Vagina (tissue), 2 donors: ENCODE measurements at places on chromosomes 1 and 21.

DNA sequence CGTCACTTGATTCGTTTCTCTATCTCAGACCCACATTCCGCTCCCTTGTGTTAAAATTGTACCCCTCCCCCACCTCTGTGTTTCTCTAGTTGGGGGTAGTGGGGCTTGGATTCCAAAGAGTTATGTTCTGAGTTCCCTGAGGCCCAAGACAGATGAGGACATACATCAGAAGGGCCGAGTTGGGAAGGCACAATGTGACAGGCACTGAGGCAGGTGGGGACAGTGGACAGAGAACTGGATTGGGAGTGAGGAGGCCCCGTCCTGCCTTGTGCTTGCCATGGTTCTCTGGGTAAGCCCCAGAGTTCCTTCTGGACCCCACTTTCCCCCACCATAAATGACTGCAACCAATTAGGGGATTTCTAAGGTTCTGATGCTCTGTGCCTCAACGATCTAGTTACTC lies 80.5 kb upstream of the ETV3 start:
- no peak for DNase-seq

DNA sequence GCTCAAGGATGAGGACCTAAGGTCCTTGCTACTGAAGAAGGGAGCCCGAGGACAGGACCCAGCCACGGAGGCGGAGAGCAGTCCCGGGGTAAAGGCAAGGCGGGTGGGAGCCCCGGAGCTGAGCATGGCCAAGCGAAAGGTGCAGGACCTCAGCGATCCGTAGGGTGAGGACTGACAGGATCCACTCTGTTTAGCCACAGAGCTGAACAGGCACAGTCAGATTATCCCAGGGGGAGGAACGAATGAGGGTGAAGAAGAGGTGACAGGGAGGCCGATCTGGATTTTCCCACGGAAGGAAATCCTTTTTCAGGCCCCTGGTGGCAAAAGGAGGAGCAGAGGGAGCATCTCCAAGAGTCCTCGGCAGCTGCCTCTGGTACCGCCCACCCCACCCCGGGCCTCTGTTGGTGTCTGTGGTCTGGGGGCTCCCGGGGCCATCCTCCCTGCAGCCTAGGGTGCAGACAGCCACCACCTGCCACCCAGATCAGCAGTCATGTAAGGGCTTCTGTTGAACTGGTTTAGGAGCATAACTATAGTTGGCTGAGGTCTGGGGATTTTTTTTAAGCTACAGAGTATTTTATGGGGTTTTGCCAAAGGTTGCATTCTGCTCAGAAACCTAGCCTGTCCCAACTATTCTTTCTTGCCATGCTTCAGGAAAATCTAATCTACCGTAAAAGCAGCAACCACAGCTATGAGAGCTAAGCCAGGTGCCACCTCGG lies 32.3 kb upstream of the LBR start:
- DNase-seq, result no peak

DNA sequence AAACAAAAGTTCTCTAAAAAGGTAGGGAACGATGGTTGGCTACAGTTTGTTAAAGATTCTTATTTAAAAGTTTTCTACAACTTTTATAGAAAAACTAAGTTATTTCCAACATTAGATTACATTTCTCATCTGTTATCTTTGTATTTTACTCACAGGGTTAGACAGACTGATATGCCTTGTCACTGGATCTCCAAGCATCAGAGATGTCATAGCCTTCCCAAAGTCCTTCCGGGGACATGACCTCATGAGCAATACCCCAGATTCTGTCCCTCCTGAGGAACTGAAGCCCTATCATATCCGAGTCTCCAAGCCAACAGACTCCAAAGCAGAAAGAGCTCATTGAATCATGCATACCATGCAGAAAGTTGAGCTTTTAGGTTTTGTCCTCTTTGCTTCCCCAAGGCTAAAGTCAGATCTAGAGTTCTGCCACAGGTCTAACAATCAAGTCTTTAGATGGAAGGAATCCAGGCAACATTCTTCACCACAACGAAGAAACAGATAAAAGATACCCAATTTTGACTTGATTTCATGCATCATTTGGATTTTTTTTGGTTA lies 10.3 kb downstream of the GAS5 start:
- no peak for DNase-seq

DNA sequence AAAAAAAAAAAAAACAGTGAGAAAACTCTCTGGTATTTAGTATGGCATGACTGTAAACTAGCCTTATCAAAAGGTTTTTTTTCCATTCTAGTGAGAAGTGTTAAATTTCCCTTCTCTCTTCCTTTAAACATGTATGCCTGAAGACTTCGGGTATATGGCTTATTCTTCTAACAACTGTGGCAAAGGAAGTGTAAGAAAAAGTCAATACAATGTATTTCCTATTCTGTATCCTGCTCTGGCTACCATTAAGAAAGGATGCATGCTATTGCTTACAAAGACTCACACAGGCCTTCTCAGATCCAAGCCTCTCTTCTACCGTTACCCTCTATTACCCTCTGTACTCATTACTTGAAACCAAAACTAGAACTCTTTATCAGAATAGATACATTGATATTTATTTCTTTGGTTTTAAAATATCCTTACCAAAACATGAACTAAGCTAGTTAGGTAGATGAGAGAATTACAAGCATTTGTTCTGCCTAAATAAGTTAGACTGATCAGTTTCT lies 8.4 kb downstream of the CEPT1 start:
- DNase-seq, result no peak

GRCh38 chr1:6271554-6271953 lies 10.7 kb upstream of the GPR153 start:
- DNase-seq, result no peak

DNA sequence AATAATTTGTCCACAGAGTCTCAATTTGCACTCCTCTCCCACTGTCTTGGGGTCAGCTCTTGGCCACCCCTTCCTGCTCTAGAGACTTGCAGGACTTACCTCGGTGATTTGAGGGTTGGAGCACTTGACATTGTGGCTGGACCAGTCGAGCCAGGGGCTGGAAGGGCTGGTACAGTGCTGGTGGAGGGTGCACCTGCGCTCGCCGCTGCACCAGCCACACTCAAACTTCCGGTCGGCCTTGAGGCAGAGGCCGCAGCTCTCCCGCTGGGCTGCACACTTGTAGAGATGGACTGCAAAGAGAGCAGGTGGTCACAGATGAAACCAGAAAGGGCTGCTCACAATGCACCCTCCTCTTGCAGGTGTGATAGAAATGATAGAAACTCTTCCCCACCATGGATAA lies 165.0 kb downstream of the PLXNA2 start:
- DNase-seq, result no peak

DNA sequence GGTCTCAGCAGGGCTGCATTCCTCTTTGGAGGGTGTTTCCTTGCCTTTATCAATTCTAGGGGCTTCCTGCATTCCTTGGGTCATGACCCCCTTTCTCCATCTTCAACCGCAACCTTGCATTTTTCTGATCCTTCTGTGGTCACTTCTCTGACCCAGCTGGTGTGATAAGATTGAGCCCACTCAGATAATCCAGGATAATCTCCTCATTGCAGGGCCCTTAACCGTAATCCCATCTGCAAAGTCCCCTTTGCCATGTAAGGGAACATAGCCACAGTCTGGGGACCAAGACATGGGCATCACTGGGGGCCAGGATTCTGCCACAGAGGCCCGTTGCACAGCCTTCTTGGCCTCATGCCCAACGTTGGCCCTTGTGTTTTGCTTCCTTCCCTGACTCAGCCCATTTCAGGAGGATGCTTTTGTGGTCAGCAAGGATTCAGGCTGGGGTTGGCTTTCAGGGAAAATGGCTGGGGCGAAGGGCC lies 35.0 kb upstream of the IL19 start:
- DNase-seq, result no peak

- DNase-seq, result no peak
These were observed 496.1 kb downstream of the LRRIQ3 start for GRCh38 chr1:73701826-73702225.

- DNase-seq, result no peak
These were observed 14.8 kb upstream of the AK5 start for GRCh38 chr1:77267035-77267434.

DNA sequence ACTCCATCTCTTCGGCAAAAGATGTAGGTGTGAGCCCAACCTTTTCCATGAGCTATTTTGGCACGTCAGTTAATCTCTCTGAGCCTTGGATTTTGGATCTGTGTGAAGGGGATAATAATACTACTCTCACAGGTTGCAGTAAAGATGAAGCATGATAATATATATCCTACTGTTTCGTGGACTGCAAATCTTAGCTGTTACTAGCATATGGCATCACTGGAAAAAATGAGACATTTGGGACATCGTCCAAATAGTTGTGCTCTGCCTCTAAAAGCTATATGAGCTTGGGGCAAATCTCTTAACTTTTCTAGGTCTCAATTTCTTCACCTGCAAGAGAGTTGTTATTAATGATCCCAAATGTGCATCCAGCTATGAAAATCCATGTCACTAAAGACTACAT lies 147.4 kb upstream of the ZRANB2 start:
- DNase-seq, result no peak

- DNase-seq, result no peak
These were observed 59.6 kb downstream of the RPS6KC1 start for GRCh38 chr1:213110349-213111300.

DNA sequence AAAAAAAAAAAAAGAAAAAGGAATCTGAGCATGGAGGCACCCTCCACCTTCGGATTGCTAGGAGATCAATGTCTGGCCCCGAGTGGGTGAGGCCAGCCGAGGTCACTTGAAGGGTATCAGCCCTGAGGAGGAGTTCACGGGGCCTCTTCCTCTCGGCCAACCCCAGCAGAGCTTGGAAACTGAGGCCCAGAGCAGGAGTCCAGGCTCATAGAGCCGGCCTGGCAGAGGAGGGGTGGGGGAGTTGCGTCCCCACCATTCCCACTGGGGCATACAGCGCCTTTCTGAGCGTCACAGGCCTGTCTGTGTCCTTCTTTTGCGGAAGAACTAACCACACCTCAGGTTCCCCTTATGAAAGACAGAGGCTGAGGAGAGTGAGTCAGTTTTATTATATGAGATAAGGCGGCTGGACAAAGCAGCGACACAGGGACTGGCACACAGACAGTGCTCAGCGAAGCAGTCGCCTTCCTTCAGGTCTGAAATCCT lies 17.1 kb upstream of the EPHA2 start:
- DNase-seq, result no peak
